T follicular helper cell (primary cell): ENCODE measurements at places on chromosomes 1 and 21.

- no peak for DNase-seq
Observed at GRCh38 chr1:240998441-240999015, 358.5 kb downstream of the RGS7 start.

- DNase-seq, result no peak
Observed at GRCh38 chr1:230842801-230843200, 25.5 kb downstream of the C1orf198 start.

DNA sequence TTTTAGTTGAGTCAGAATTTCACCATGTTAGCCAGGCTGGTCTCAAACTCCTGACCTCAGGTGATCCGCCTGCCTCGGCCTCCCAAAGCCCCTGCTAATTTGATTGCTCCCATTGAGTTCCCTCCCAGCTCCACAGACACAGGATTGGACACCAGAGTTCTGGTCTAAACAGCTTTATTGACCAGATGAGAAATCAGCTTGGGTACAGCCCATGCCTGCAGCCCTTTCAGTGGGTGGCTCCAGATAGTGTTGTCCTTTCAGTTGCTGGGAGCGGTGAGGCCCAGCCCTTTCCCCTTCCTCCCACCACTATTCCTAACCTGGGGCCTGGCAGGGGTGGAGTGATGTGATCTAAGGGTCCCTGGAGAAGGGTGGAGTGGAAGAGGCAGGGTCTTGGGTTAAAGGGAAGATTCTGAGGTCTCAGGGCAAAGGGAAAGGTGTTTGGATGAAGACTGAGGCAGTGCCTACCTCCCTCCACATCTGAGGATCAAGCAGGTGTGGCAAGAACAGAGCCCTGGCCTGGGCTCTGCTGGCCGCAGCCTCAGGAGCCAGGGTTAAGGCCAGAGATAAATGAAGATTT lies 14.5 kb upstream of the PHLDA3 start:
- DNase-seq, result no peak

GRCh38 chr1:209769971-209770370 lies 14.1 kb downstream of the TRAF3IP3 start:
- DNase-seq, result no peak

DNA sequence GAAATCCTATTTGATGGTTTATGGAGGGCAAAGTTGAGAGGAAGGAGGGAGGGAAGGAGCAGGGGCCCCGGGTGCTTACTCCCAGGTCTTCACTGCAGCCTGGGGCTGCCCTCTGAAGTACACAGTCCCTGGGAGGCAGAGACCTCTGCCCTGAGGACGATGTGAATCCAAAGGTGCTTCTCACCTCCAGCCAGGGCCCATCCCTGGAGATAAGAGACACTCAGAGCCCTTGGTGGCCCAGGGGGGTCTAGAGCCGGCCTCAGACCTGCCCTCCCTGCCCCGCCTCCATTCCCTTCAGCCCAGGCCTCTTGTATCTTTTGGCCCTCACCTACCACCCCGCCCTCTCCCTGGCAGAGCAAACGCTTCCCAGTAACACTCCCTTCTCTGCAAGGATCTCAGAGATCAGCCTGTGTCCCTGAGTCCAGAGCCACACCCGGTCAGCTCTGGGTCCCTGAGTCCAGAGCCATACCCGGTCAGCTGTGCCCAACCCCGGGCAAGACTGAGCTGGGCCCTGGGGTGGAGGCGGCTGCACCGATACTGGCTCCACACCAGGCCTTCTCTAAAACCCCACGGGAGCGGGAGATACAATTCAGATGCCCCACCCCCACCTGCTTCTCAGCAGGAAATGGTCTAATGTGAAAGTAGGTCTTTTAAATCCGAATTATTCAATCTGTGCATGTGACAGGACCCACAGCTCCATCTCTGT lies 3.6 kb upstream of the GNB1 start:
- DNase-seq, result no peak
